Inflammatory macrophage treated with lipopolysaccharide for 4 hours (primary cell): ENCODE measurements at places on chromosomes 6 and 20.
A peak's percentile ranks its signal among the peaks of the same experiment; 100 is the strongest.

DNA sequence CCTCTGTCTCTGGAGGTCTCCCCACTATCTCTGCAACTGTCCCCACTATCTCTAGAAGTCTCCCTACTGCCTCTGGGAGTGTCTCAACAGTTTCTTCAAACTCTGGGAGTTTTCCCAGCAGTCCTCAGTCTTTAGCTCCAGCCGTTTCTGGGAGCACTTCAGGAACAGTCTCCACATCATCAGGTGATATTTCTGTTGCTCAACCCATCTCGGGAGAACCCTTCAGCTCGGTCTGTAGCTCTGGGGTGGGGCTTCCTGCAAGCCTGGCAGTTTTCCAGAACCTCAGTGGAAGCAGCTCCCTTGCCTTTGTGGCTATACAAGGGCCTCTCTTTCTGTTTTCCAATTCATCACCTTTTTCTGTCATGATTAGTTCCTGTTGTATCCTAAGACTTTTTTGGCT is 3.0 kb upstream of the SFTA2 start:
- DNase-seq: no peak

GRCh38 chr20:34108616-34109174 is 3.3 kb downstream of the EIF2S2 start:
- no peak for DNase-seq

- no peak for DNase-seq
These were observed 23.2 kb upstream of the SAMHD1 start for GRCh38 chr20:36974660-36975059.

- no peak for DNase-seq
These were observed 155.4 kb downstream of the SMOC2 start for GRCh38 chr6:168596344-168596743.

DNA sequence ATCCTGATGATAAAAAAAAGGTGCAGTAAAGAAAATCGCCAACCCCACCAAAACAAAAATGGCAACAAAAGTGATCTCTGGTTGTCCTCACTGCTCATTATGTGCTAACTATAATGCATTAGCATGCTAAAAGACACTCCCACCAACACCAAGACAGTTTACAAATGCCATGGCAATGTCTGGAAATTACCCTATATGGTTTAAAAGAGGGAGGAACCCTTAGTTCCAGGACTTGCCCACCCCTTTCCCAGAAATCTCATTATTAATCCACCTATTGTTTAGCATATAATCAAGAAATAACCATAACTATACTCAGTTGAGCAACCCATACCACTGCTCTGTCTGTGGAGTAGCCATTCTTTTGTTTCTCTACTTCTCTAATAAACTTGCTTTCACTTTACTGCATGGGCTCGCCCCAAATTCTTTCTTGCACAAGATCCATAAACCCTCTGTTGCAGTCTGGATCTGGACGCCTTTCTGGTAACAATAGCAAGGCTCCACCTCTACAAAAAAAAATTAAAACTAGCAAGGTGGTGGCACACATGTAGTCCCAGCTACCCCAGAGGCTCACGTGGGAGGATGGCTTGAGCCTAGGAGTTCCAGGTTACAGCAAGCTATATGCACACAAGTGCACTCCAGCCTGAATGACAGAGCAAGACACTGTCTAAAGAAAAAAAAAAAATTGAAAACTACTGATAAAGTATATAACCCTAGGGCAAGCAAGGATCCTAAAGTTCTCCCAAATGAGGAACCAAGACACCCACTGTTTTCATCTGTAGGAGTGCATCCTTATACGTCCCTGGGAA is 278.8 kb upstream of the JARID2 start:
- peak; percentile 79 for DNase-seq

GRCh38 chr6:135418040-135418760 is 79.3 kb downstream of the AHI1 start:
- DNase-seq: no peak

DNA sequence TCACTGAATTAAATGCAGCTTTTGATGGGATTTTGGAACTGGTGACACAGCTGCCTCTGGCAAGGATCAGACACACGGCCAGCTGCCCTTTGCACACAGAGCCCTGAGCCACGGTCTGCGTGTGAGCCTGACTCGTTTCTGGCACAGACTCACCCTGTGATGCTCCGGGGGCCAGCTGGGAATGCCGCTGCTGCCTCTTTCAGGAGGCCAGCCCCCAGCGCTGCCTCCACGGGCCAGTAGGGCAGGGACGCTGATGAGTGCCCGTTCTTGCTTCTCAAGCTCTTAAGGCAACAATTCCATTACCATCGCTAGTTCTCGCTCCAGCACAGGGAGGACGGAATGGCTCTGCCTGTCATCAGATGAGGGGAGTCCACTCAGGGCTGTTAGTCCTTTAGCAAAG is 61.6 kb downstream of the IRF4 start:
- DNase-seq: no peak

DNA sequence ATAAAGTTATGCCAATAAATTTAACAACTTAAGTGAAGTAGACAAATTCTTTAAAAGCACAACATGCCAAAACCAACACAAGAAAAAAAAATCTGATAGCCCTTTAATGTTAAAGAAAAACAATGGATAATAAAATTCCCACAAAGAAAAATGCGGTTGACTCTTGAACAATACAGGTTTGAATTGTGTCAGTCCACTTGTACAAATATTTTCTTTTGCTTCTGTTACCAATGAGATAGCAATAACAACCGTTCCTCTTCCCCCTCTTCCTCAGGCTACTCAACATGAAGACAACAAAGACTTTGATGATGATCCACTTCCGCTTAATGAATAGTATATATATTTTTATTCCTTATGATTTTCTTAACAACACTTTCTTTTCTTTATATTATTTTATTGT is 283.9 kb upstream of the MAN1A1 start:
- DNase-seq: no peak

DNA sequence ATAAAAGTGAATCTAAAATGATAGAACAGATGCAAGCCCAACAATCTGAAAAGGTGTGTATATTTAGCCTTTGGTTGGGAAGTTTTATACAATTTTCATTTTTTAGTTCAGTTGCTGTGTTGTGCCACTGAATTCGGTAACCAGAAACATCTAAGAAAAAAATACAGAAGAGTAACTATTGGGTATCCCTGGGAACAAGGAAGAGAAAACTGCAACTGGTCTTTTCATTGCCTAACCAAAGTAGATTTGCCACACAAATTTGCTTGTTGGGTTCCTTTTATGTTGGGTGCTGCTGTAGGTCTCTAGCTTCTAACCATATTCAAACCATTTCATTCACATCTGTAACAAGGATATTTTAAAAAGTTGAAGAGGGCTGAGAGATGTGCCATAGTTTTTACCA is 2.8 kb upstream of the TMEM30A start:
- DNase-seq: peak; percentile 54

GRCh38 chr6:89386917-89387491 is 25.1 kb downstream of the RRAGD start:
- DNase-seq: no peak

DNA sequence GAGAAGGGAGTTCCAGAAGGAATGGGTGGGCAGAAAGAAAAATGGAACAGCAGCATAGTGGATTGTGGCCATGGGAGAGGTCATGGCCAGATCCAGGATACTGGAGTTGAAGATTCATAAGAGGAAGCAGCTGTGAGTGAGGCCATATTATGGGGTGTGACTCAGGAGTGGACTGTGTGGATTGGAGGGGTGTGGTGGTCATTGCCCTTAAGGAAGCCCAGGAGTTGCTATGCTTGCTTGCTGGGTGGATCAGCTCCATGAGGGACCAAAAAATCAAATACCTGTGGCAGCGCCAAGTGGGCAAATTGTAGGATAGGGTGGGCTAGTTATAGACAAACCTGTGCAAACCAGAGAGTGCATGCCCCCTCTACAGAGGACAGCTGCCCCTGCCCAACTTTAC is 18.3 kb downstream of the LRRC1 start:
- no peak for DNase-seq

- no peak for DNase-seq
These were observed 15.0 kb downstream of the IMPG1 start for GRCh38 chr6:76057469-76057868.

GRCh38 chr6:154511791-154512190 is 1.3 kb upstream of the CNKSR3 start:
- no peak for DNase-seq

- DNase-seq: no peak
These were observed 216.7 kb downstream of the TTLL2 start for GRCh38 chr6:167541544-167541943.

- DNase-seq: no peak
These were observed 15.4 kb upstream of the MYLK2 start for GRCh38 chr20:31803552-31804291.

GRCh38 chr20:45073221-45073620 is 27.7 kb downstream of the KCNS1 start:
- no peak for DNase-seq

DNA sequence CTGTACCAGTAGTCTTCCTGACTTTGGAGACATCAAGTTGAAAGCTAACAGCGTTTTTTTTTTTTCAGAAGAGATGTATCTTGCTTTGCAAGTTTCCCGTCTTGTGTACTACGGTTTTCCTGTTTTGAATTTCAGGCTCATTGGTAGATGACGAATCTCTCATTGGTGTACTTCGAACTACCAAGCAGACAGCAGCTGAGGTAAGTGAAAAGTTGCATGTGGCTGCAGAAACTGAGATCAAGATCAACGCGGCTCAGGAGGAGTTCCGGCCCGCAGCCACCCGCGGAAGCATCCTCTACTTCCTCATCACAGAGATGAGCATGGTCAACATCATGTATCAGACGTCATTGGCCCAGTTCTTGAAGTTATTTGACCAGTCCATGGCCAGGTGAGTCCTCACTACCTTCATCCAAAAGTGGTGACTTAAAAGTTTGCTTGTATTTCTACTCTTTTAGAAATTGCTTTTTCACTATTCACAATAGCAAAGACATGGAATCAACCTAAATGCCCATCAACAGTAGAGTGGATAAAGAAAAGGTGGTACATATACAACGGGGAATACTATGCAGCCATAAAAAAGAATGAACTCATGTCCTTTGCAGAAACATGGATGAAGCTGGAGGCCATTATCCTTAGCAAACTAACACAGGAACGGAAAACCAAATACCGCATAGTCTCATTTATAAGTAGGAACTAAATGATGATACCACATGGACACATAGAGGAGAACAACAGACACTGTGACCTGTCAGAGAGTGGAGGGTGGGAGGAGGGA is 110.6 kb upstream of the GLP1R start:
- no peak for DNase-seq

DNA sequence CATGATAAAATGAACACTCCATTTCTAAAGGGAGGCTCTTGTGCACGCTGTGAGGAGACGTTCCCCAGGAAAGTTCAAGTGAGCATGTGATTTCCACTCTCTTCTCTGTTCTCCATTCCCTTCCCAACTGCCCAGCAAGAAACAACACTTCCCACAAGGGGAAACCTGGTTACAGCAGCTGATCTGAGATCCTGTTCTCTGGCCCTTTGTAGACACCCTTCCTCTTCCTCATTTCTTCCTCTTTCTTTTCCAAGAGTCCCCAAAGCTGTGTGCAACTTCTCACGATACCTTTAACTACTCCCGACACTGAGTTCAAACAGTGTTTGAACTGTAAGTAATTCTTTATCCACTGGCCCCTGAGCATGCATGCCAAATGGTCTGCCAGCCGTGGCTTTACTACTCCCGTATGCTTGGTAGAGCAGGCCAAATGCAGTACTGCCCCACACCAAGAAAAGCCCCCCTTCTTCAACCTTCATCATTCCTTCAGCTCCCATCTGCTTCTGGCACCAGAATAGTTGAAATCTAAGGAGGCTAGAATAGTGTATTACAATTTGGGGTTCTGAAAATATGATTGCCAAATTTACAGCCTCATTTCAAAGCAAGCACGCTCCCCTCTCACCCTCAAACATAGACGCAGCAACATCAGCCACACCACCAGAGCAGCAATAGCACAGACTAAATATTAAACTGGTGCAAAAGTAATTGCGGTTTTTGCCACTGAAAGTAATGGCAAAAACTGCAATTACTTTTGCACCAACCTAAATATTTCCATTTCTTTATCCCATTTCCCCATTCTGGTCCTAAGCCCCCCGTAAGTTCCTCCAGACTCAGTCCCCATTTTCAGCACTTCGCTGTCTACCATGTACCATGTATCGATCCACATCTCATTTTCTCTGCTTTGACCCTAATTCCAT is 4.3 kb downstream of the HLA-DMB start:
- DNase-seq: peak; percentile 59

DNA sequence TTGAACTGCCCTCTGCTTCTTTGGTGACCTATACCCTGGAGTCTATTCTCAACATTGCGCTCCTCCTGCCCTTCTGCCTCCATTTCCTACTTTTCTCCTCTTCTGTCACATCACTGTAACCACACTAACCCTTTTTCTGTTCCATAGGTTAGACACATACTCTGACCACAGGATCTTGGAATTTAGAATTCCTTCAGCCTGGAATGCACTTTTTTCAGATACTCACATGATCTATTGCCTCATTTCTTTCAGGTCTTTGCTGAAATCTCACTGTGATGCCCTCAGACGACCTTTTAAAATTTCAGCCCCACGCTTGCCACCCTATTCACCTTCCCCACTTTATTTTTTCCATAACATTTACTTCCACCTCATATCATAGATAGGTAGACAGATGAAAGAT is 5.1 kb downstream of the VNN1 start:
- DNase-seq: no peak

DNA sequence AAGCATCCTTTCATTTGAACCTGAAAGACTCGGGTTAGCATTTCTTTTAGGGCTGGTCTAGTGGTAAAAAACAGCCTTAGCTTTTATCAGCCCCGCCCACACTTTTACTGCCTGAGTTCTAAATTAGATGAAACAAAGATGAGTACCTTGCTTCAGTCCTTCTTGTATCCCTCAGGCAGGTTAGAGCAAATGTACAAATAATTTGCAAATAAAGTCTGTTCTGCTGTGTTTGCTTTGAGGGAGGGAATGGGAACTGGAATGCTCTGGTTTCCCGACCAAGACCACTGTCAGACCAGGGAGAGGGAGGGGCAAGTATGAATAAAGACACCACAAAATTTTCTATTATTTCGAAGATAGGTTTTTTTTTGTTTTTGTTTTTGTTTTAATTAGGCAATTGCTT is 85.5 kb upstream of the FLRT3 start:
- DNase-seq: no peak

GRCh38 chr6:14981960-14982359 is 263.9 kb upstream of the JARID2 start:
- peak; percentile 45 for DNase-seq

- DNase-seq: no peak
These were observed 278.1 kb upstream of the SYNCRIP start for GRCh38 chr6:85920782-85921181.

- DNase-seq: no peak
These were observed 103.9 kb downstream of the ESR1 start for GRCh38 chr6:151911401-151911800.

DNA sequence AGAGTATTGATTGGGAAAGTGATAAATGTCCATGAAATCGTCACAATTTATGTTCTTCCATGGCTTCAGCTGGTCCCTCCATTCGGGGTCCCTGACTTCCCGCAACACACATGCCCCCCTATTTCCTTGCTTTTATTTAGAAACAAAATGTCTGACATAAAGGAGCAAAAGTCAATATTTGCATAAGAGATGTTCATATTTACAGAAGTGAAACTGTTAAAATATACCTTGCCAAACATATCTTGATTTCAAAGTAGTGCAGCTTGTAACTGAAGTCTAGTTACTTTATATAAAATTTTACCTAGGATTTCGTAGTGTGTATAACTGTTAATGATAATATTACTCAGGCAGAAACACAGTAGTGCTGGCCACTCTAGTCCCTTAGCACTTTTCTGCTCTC is 548.9 kb upstream of the ADGRB3 start:
- no peak for DNase-seq

- no peak for DNase-seq
These were observed 270.3 kb upstream of the ECI2 start for GRCh38 chr6:4405621-4406212.

- DNase-seq: no peak
These were observed 777 bp upstream of the SNRNP48 start for GRCh38 chr6:7589221-7589620.

GRCh38 chr6:156348424-156348823 is 428.8 kb upstream of the ARID1B start:
- DNase-seq: peak; percentile 23
